ENCODE measurements at places on chromosomes 4 and X. TPM values are rescaled to one million over a fixed set of nuclear protein-coding genes. Genes with fewer than 3 reads are reported as not detected.

AADAT gene
- not detected for polyA plus RNA-seq

TRAM1L1 gene
- polyA plus RNA-seq: not detected

PHOX2B gene
- polyA plus RNA-seq: not detected

SYN1 gene
- polyA plus RNA-seq: 0.34 TPM

HHIP gene
- not detected for polyA plus RNA-seq

RAB9B gene
- 0.05 TPM for polyA plus RNA-seq

SAGE1 gene
- not detected for polyA plus RNA-seq

ZNF674 gene
- 0.57 TPM for polyA plus RNA-seq

SLC34A2 gene
- not detected for polyA plus RNA-seq

ZAR1 gene
- not detected for polyA plus RNA-seq

ASB12 gene
- 0.27 TPM for polyA plus RNA-seq

TNIP3 gene
- 2.0 TPM for polyA plus RNA-seq

TEC gene
- polyA plus RNA-seq: 1.1 TPM

SPANXA2 gene
- polyA plus RNA-seq: not detected

MAGEB1 gene
- polyA plus RNA-seq: not detected
